ENCODE measurements at places on chromosomes 1 and 21.

- peaks cover 29% of the 10 kb centered on the region for H3K27me3 ChIP-seq
- no peaks in the 10 kb centered on the region for H3K36me3 ChIP-seq
- ATAC-seq, result peak; percentile 21
- no peak overlapping the region for H3K27ac ChIP-seq
- H3K4me3 ChIP-seq, result no peak overlapping the region
Observed at GRCh38 chr1:200479816-200480215, 70.0 kb upstream of the ZNF281 start.

- no peaks in the 10 kb centered on the region for H3K27me3 ChIP-seq
- H3K4me3 ChIP-seq, result no peak overlapping the region
- ATAC-seq, result no peak
Observed at GRCh38 chr1:216705676-216706075, 17.6 kb downstream of the ESRRG start.

- H3K36me3 ChIP-seq, result peaks cover 5% of the 10 kb centered on the region
- peak overlapping the region; percentile 3 for H3K4me3 ChIP-seq
- peak; percentile 84 for ATAC-seq
- peaks cover 36% of the 10 kb centered on the region for H3K27me3 ChIP-seq
Observed at GRCh38 chr1:234246638-234247116, 126.6 kb upstream of the COA6 start.

GRCh38 chr1:19046972-19047731, 90.7 kb upstream of the IFFO2 start:
- no peaks in the 10 kb centered on the region for H3K36me3 ChIP-seq
- H3K27ac ChIP-seq, result no peak overlapping the region
- no peak for ATAC-seq

DNA sequence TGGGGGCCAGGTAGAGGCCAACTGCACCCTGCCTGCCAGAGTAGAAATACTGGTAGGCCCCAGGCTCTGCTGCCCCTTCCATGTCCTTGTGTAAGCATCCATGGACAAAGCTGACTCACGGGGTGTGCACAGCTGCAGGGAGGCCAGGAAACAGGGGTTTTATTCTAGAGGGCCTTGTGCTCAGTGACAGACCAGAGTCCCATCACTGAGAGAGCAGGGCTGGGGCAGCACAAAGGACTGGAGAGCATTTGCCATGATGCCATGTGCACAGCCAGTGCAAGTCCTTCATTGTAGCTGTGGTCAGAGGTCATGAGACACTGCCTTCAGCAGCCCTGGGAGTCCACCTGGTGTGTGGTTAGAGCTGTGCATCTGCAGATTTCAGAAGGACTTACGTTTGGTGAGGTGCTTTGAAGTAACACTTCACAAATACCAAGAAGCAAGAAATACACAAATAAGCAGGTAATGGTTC, 8.1 kb downstream of the ARF1 start:
- H3K4me3 ChIP-seq, result no peak overlapping the region
- peaks cover 34% of the 10 kb centered on the region for H3K36me3 ChIP-seq
- H3K27ac ChIP-seq, result peak overlapping the region; percentile 76
- no peak for ATAC-seq

Measured in stimulated activated memory B cell treated with anti-CD40 and anti-IgM and Interleukin-4, amounts not matched to agents 10 μg/mL and 1 μg/mL and 100 μg/mL, for 72 hours (primary cell).